HepG2 (cell line): ENCODE measurements at places on chromosomes 3 and 15.

GRCh38 chr3:111667621-111668239 lies 72.6 kb upstream of the ZBED2 start:
- no peak for DNase-seq

DNA sequence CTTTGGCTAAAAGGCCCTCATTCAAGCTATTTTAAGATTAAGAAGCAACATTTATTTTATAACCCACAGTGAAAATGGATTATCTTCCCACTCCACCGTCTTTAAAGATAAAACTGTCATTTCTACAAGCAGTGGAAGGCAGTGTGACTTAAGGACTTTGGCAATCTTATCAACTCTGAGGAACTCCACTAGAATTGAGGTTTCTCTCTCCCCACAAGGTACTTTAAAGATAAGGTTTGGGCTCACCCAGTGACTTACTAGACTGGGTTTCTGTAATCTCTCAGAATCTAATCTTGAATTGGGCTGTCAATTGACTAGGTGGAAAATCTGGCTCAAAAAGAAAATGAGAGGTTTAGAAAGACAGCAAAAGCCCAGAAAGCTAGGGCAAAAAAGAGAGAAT lies 21.7 kb downstream of the ZNF385D start:
- no peak for DNase-seq

DNA sequence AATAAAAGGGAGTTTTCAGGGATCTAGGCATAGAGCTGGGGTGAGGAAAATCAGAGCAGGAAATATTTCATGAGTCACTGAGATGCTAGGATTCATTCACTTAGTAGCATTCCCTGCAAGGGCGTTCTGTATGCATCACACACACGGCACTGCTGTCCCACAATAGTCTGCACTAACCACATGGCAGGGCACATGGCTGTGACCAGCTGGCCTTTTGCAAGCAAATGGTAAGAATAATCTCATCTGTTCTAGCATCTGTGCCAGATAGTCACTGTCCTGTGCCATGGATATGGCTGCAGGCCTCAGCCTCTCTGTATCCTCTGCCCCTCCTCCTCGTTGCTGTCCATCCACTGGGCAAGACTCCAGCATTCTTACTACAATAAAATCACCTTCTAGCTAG lies 37.8 kb downstream of the BOC start:
- DNase-seq: no peak

GRCh38 chr3:59937201-59937600 lies 887.4 kb upstream of the CFAP20DC start:
- DNase-seq: no peak

- peak; percentile 32 for DNase-seq
These were observed 83.4 kb downstream of the EEFSEC start for GRCh38 chr3:128236657-128237056.

DNA sequence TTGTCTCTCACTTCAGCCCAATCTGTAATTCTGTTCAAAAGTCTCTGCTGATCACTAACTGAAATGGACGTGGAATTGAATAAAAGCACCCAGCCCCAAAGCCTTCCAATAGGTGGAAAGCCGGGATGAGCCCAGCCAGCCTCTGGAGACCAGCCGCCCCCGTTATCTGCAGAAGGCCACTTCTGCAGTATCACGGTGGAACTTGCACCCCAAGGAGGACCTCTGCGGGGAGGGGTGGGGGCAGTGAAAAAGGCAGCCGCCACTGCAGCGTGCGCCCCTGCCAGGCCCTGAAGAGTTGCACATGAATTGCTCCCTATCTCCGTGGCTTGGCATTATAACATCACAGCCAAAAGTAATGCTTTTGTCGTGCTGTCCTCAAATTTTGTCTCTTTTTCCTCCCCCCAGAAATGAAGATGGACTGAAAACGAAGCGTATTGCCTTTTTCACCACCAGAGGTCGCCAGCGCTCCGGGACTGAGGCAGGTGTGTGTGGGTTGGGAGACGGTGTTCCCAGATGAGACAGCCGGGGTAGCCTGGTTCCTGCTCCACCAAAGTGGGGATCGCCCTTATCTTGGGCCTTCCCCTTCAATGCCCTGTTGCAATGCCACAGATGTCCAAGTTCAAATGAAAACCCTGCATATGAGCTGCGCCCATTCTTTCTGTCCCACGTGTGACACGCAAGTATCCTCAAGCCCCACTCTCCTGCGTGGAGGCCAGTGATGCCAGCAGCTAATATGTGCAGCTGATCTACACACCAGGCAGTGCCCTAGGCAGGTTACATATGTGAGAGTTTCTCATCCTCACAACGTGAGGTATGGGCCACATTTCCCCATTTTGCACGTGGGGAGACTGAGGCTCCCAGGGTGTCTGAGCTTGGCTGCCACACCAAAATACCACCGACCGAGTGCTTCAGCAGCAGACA lies 96.0 kb downstream of the LRRK1 start:
- peak; percentile 53 for DNase-seq

DNA sequence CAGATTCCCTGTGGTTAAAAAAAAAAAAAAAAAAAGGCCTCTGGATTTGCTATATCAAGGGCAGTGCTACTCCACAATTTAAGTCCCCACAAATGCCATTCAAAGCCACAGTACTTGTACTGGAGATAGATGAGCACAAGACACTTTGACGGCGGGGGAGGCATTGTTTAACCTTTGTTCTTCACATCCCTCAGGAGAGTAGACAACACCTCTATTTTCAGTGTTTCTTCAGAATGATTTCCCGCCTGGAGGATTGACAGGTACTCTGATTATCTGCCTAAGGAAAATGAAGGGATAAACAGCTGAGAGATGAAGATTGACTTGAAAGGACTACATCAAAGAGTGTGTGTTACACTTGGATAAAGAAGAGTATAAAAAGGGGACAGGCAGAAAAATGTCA lies 58.7 kb downstream of the OTOL1 start:
- no peak for DNase-seq

- no peak for DNase-seq
These were observed 98.6 kb upstream of the ETV5 start for GRCh38 chr3:186207515-186207914.

DNA sequence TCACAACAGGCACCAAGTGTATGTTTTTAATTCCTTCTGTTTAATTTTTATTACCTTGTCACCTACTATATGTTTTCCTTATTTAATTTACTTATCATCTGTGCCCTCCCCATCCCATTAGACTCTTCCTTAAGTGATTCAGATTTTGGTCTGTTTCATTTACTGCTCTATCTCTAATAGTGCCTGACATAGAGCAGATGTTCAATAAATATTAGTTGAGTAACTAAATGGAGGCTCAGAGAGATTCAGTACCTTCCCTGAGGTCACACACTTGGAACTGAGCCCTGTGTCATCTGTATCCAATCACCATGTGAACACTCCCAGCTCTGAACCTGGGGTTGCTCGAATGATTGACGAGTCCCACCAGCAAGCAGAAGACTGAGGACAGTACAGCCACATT lies 318.1 kb upstream of the WNT5A start:
- no peak for DNase-seq

GRCh38 chr3:36591959-36592358 lies 172.4 kb downstream of the DCLK3 start:
- no peak for DNase-seq

DNA sequence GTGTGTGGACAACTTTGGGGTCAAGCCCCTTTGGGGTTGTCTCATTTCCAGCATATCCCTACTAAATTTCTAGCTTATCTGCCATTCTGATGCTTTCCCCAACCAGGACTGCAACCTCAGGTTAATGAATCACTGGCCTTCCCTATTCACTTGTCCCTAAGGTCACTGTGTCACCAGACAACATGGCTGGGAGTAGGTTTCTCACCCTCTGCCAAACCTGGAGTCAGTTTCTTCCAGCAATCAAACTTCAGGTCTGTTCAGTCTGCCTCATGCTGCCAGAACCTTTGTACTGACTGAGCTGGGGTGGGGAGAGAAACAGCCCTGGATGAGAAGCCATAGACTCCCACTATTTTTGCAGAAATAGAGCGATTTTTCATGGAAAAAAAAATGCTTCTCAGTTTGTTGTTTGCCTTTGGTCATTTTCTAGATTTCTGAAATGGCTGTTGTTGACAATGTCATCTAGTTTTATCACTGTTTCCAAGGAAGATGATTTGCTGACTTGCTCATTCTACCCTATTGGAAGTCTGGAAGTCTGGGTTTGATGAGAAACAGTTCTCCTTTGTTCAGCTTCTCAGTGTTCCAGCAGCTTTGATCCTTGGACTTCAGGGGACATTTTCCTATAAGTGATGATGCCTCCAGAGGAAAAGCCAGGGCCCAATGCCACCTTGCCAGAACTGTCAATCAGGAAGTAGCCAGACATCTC lies 74.8 kb upstream of the IL12A start:
- no peak for DNase-seq

- no peak for DNase-seq
These were observed 165.5 kb downstream of the IL5RA start for GRCh38 chr3:2944628-2945027.

DNA sequence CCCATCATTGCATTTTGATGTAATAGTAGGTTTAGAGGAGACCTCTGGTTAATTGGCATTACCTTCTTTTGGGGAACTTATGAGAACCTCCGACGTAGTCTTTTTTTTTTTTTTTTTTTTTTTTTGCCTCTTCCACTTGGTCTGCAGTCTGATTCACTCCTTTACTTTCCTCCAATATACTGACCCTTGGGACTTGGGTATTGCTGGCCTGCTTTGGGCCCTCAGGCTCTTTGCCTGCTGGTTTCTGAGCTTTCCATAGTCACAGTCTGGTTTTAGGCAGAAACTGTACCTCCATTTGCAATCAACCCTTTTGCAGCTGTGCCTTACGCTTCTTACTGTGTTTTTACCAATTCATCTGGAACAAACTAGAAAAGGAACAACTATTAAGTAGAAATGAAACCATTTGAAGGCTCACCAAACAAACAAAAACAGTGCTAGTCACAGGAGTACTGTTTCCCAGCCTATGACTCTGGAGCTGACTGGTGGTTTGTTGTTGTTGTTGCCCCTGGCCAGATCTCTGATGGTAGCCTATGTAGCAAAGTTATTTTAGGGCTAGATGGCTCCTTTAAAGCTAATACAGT lies 272.8 kb downstream of the BBX start:
- no peak for DNase-seq

GRCh38 chr3:25171897-25172296 lies 256.2 kb upstream of the RARB start:
- DNase-seq: no peak

GRCh38 chr15:62649793-62650420 lies 392.6 kb upstream of the TPM1 start:
- DNase-seq: no peak

DNA sequence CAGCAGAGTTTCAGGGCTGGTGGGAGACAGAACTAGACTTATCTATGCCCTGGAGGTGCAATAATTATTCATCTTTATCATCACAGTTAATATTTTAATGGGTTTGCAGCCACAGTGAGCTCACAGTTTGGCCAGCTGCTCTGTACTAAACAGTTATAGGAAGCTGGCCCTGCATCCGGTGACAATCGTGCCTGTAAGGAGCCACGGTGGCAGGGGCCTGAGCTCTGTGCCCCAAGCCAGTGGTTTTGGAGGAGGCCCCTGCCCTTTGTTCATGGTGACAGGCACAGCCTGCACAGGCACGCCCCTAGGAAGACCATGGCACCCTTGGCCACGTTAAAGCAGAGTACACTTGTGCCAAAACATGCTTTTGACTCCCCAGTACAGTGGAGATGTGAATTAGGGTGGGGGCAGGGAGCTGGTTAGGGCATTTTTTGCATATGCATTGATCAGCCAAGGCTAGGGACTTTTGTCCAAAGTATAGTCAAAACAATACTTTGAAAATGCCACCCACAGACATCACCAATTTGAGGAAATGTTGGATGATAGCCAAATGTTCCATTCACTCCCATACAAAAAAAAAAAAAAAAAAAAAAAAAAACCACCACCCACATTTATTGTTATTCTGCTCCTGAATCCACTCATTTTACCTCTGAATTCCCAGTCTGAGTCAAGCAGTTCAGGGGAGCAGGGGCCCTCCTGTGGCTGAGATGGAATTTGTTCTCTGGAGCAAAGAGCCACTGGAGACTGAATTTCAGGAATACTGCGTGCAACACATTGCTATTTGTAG lies 3.4 kb upstream of the RFTN1 start:
- DNase-seq: peak; percentile 33

DNA sequence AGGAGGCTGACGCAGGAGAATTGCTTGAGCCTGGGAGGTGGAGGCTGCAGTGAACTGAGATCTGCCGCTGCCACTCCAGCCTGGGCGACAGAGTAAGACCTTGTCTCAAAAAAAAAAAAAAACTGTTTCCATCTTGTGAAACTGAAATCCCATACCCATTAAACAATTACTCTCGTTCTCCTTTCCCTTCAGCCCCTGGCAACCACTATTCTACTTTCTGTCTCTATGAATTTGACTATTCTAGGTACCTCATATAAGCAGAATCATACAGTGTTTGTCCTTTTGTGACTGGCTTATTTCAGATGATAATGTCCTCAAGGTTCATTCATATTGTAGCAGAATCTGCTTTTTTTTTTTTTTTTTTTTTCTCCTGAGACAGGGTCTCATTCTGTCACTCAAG lies 51.5 kb upstream of the UBE2E1 start:
- no peak for DNase-seq
